ENCODE measurements at places on chromosomes 12 and 14. TPM values are rescaled to one million over a fixed set of nuclear protein-coding genes. Genes with fewer than 3 reads are reported as not detected.

DNA sequence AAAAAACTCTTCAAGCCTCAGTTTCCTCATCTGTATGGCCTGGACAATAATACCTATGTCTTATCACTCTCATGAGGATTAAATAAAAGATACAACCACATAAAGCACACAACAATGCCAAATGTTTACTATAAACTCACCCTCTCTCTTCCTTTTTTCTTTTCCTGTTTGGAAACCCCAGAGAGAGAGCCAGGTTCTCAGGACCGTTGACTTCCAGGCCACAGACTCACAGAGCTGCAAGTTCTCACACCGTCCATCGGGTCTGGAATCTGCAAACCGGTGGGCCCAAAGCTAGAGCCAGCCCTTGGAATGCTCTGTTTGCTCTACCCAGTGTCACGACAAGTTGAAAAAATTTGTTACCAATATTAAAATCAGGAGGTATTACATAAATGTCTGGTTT, 4.6 kb upstream of the CD4 start:
- DNase-seq = no peak
- H3K4me1 ChIP-seq = peaks cover 40% of the 10 kb centered on the region
- no peak overlapping the region for H3K4me3 ChIP-seq
- no peaks in the 10 kb centered on the region for H3K36me3 ChIP-seq
- H3K27me3 ChIP-seq = no peaks in the 10 kb centered on the region
- H3K27ac ChIP-seq = no peak overlapping the region

Gene NEUROD4
- total RNA-seq = 0.62 TPM

Gene KRT6B
- total RNA-seq = not detected

Gene ATN1
- total RNA-seq = 28.7 TPM

Gene REP15
- 0.34 TPM for total RNA-seq

Gene BIN2
- not detected for total RNA-seq

- H3K27ac ChIP-seq = no peak overlapping the region
- no peak for DNase-seq
- peaks cover 5% of the 10 kb centered on the region for H3K4me1 ChIP-seq
- no peaks in the 10 kb centered on the region for H3K27me3 ChIP-seq
- no peaks in the 10 kb centered on the region for H3K36me3 ChIP-seq
- no peak overlapping the region for H3K4me3 ChIP-seq
These were observed 858.1 kb downstream of the NRXN3 start for GRCh38 chr14:79028281-79028680.

Gene TBC1D30
- total RNA-seq = 9.7 TPM

- H3K4me1 ChIP-seq = no peaks in the 10 kb centered on the region
- H3K4me3 ChIP-seq = no peak overlapping the region
- H3K27ac ChIP-seq = no peak overlapping the region
- H3K36me3 ChIP-seq = no peaks in the 10 kb centered on the region
- no peaks in the 10 kb centered on the region for H3K27me3 ChIP-seq
These were observed 61.0 kb downstream of the DIO2 start for GRCh38 chr14:80150301-80150700.

Gene KRT82
- not detected for total RNA-seq

DNA sequence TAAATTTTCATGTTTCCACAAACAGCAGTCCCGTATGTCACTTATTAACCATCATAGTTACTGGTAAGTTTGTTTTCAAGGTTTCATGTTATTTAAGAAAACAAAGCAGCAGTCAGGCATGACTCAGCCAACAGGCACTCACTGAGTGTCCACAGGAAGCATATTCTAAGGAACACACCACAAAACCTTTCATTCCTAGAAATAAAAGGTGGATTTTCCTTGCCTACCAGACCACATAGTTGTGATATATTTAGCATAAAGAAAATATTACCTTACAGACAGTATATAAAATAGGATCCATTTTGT, 143.3 kb upstream of the AVPR1A start:
- DNase-seq = no peak
- H3K4me3 ChIP-seq = no peak overlapping the region
- H3K36me3 ChIP-seq = no peaks in the 10 kb centered on the region
- no peaks in the 10 kb centered on the region for H3K27me3 ChIP-seq
- no peaks in the 10 kb centered on the region for H3K4me1 ChIP-seq
- no peak overlapping the region for H3K27ac ChIP-seq
